ENCODE measurements at places on chromosomes 13 and 19. TPM values are rescaled to one million over a fixed set of nuclear protein-coding genes. Genes with fewer than 3 reads are reported as not detected.
A peak's percentile ranks its signal among the peaks of the same experiment; 100 is the strongest.

KIR2DL4 gene
- not detected for total RNA-seq

GRCh38 chr13:56586976-56587375, 553.7 kb upstream of the PRR20A start:
- DNase-seq = no peak

ZNF541 gene
- total RNA-seq = 0.16 TPM

GARIN5A gene
- total RNA-seq = not detected

GRCh38 chr13:94825507-94825906, 113.2 kb upstream of the SOX21 start:
- DNase-seq = peak; percentile 55

ICAM1 gene
- total RNA-seq = 7.7 TPM

SHISA7 gene
- 0.16 TPM for total RNA-seq

- DNase-seq = no peak
Observed at GRCh38 chr19:5093297-5093928, 124.5 kb downstream of the KDM4B start.

DNA sequence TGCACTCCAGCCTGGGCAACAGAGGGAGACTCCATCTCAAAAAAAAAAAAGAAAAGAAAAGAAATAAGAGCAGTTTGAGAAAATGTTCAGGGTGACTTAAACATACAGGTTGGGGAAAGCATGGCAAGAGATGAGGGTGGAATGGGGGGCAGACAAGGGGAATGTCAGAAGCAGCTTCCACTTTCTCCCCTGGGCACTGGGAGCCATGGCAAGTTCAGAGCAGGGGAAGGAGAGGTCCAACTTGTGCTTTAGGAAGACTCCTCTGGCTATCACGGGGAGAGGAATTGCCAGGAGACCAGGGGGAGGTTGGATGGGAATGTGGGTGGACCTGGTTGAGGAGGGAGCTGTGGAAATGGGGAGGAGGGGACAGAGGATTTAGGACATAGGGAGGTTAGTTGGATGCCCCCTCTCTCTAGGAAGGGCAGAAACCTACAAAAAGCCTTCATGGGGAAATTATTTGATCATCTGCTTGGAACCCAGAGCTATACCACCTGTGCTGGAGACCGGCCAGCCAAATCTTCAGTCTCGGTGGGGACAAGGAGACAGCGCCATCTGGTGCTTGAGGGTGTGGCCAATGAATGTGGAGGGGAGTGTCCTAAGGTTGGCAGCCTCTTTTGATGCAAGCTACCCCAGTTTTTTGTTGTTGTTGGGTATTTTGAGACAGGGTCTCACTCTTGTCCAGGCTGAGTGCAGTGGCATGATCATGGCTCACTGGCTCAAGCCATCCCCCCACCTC, 7.3 kb upstream of the STRN4 start:
- DNase-seq = no peak

APOC4 gene
- not detected for total RNA-seq

- no peak for DNase-seq
Observed at GRCh38 chr19:10052602-10053360, 33.3 kb upstream of the SHFL start.

DNA sequence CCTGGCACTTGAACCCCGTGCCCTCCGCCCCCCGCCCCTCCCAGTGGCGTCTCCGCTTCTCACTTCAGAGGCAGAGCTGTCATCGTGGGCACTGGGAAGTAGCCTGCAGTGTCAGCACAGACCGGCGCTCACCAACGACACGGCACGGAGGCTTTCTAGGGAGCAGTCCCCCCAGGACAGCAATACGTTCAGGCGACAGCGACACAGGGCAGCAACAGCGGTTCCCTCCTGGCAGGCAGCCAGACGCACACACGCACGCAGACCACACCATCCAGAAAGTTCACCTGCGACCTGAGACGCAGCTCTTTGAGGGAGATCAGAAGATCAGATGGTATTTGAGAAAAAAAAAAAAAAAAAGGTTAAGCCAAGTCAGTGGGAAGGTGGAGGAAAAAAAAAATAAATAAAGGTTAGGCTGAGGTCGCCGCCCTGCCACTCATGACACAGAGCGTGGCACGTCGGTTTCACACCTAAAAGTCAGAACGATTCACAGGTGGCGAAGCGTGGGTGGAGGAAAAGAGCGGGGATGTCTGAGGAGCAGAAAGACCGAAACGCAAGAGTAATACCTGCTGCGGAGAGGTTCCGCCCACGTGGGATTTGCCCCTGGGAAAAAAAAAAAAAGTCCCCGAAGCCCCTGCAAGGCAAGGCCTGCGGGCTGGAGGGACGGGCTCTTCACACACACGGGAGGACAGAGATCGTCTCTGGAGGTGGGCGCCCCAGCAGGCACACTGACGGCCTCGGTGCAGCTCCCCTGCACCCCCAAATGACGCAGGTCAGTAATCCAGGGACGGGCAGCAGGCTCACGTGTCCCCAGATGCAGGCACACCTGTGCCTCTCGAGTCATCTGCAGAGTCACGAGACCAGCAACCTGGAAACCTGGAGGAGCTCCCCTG, 94.5 kb downstream of the GNG7 start:
- DNase-seq = no peak

SYDE1 gene
- total RNA-seq = 12.8 TPM

- DNase-seq = no peak
Observed at GRCh38 chr19:35491836-35492360, 1.6 kb upstream of the KRTDAP start.

GRCh38 chr13:32045982-32046785, 14.6 kb downstream of the FRY start:
- no peak for DNase-seq

GRCh38 chr13:44780591-44781280, 204.6 kb upstream of the TSC22D1 start:
- no peak for DNase-seq

- no peak for DNase-seq
Observed at GRCh38 chr13:113624235-113624587, 33.8 kb downstream of the ATP4B start.

GRCh38 chr13:114325729-114326128, 11.4 kb downstream of the CHAMP1 start:
- DNase-seq = no peak

GRCh38 chr13:43141685-43142084, 118.3 kb downstream of the DNAJC15 start:
- no peak for DNase-seq

ZSWIM4 gene
- 2.5 TPM for total RNA-seq

- DNase-seq = no peak
Observed at GRCh38 chr13:103184413-103184812, 118.2 kb upstream of the SLC10A2 start.

DNA sequence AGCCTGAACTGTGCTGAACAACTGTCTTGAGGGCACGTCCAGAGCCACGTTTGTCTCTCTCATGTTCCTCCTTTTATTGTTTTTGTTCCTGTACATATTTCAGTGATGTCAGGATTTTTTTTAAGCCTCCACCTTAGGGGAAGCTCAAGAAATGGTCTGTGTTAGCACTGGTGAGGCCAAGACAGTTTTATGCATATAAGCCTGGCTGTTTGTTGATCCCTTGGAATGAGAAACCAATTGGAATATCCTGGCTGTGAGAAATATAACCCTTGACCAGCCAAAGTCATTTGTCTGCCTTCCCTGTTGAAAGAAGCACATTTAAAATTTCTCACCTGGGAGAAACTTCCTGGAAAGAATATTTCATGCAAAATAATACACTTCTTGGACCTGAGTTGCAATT, 115.8 kb downstream of the DNAJC15 start:
- DNase-seq = no peak

All from urinary bladder (tissue), 4 donors.